ENCODE measurements at places on chromosomes 5 and 9. TPM values are rescaled to one million over a fixed set of nuclear protein-coding genes. Genes with fewer than 3 reads are reported as not detected.

DNA sequence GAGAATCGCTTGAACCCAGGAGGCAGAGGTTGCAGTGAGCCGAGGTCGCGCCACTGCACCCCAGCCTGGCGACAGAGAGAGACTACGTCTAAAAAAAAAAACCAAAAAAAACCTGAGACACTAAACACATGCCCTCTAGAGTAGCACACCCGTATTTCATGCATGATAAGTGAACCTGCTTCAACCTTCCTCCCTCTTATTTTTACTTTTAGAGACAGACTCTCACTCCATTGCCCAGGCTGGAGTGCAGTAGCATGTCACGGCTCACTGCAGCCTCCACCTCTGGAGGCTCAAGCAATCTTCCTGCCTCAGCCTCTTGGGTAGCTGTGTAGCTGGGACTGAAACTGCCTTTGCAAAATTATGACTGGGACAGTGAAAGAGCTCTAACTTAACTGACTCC is 17.6 kb upstream of the NANS start:
- DNase-seq = no peak

GRCh38 chr5:37121465-37121864 is 127.7 kb downstream of the CPLANE1 start:
- DNase-seq = no peak

DNA sequence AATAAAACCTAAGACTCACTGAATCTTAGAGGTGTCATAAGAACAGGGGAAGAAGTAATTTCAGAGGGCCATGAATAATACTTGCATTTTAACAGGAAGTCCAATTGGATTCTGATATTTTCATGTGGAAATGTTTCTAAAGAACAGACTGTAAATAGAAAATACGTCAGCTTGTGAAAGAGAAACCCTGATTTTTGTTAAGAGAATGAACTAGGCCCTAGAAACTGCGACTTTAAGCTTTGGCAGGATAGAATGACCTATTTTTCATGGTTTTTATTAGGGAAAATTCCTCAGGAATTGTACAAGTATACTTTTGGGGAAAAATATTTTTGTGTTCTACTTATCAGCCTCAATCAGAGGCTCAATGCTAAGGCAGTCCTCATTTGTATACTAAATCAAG is 215.5 kb upstream of the ACTBL2 start:
- no peak for DNase-seq

- no peak for DNase-seq
Observed at GRCh38 chr9:8860086-8860485, 1060.5 kb upstream of the DMAC1 start.

The CNTNAP3 gene
- 4.8 TPM for total RNA-seq

DNA sequence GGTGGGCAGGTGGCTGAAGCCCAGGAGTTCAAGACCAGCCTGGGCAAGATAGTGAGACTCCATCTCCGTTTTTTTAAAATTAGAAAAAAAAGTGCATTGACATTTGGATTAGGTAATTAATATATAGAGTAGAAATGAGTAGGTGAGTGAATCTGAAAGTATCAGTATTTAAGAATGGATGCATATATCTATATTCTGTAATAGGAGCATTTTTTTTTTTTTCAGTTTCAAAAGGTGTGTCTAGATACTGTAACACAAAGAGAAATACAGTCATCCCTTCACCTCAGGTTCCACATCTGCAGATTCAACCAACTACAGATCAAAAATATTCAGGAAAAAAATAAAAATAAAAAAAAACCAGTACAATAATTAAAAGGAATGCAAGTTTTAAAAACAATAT is 50.8 kb downstream of the RBM27 start:
- DNase-seq = no peak

The GLT6D1 gene
- total RNA-seq = not detected

- no peak for DNase-seq
Observed at GRCh38 chr5:135211083-135211790, 177.2 kb upstream of the PITX1 start.

DNA sequence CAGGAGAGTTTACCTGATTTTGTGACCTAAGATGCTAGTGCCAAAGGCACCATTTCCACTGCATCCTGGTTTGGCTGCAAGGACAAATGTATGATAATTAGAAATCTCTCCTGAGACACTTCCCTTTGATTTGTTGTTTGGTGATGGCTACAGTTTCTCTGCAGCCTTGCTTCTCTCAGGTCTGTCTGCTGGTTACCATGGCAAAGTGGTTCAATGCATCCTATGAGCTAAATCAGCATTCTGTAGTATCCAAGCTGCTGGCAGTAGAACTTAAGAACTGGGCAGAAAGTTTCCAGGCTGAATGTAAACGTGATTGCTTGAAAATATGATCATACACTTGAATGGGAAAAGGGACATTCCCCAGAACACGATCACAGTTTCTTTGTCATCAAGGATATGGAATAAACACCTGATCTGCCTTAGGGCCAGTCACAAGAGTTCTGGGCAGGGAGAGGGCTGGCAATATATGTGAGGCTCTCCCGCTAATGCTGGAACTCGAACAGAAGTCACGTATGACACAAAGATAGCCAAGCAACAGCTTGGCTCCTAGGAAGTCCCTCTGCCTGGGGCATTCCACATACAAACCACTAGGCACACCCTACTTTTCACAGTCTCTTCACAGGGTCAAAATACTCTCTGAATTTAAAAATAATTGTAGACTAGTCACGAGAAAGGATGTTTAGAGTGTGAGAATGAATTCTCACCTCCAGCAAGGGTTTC is 138.1 kb upstream of the GRAMD2B start:
- DNase-seq = no peak

The UNC13B gene
- total RNA-seq = 9.5 TPM

DNA sequence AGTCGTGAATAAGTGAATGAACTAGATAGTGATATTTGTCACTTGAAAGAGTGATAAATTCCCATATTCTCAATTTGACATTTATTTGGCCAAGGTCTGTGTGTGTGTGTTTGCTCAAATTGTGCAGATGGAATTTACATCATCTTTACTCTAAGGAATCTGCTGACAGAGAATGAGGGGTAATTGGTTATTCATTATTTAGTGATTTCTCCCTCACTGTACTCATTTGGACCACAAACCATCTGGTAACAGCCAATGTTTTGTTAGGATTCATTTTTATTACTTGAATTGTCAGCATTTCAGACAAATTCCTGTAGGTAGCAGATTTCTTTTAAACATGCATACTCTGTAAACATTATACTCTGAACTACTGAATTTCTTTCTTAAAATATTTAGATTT is 15.6 kb downstream of the VCAN start:
- no peak for DNase-seq

GRCh38 chr9:129932303-129933151 is 97.3 kb downstream of the USP20 start:
- no peak for DNase-seq

The PDGFRB gene
- 5.4 TPM for total RNA-seq

- DNase-seq = no peak
Observed at GRCh38 chr5:10579536-10580521, 16.0 kb downstream of the ANKRD33B start.

DNA sequence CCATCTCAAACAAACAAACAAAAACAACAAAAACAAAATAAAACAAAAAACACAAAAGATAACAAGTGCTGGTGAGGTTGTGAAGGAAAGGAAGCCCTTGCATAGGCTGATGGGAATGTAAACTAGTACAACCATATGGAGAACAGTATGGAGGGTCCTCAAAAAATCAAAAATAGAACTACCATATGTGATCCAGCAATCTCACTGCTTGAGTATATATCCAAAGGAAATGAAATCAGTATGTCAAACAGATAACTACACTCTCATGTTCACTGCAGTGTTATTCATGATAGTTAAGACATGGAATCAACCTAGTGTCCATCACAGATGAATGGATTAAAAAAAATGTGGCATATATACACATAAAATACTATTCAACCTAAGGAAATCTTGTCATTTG is 395.7 kb upstream of the SLC24A2 start:
- DNase-seq = no peak

- no peak for DNase-seq
Observed at GRCh38 chr5:33059081-33059480, 348.0 kb downstream of the NPR3 start.

GRCh38 chr5:77073667-77074066 is 13.4 kb downstream of the ZBED3 start:
- DNase-seq = no peak

DNA sequence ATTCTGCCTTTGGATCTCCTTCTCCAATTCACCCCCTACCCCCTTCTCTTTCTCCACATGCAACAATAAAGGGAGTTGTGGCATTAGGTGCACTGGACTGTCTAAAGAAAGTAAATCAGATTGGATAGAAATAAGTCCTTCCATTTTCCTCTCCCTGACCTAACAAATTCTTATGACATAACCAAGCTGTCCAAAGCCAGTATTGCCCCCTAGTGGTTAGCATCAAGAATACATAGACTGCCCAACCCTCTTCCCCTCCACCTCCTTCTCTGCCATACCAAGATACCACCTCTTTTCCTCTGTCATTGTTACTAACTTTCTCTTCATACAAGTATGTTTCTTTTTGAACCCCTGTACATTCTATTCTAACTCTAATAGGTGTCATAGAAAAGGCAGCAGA is 45.7 kb downstream of the PPARGC1B start:
- no peak for DNase-seq

The FGF10 gene
- total RNA-seq = not detected

GRCh38 chr5:148466236-148466580 is 82.5 kb downstream of the FBXO38 start:
- no peak for DNase-seq

The ALDOB gene
- total RNA-seq = not detected

DNA sequence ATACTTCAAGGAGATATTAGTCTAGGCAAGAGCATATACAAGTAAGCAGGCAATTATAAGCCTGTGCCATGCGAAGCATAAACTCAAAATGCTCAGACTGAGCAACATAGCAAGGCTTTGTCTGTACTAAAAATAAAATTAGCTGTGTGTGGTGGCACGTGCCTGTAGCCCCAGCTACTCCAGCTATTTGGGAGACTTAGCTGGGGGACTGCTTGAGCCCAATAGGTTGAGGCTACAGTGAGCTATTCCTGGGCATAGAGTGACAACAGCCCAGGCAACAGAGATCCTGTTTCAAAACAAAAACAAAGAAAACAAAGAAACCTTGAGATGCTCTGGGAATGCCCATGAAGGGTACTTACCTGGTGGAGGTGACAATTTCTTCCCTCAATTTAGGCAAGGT is 130.5 kb upstream of the ZNF608 start:
- no peak for DNase-seq

DNA sequence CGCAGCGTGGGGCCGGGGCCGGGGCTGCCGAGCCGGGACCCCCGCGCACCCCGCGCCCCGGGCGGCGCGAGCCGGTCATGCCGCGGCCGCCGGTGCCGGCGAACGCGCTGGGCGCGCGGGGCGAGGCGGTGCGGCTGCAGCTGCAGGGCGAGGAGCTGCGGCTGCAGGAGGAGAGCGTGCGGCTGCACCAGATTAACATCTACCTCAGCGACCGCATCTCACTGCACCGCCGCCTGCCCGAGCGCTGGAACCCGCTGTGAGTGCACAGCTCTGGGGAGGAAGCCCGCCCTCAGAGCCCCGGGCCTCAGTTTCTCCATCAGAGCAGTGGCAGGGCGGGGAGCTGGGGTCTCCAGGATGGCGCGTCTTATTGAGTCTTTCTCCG is 335 bp downstream of the GALNT12 start:
- DNase-seq = no peak

GRCh38 chr5:140108093-140109017 is 5.6 kb upstream of the PURA start:
- peak; percentile 31 for DNase-seq

The PRR16 gene
- 0.77 TPM for total RNA-seq

The SLC6A7 gene
- total RNA-seq = 0.03 TPM

The CDH12 gene
- 0.30 TPM for total RNA-seq

- DNase-seq = no peak
Observed at GRCh38 chr5:155885199-155885598, 441.8 kb upstream of the SGCD start.

The HSPA4 gene
- total RNA-seq = 161 TPM

- DNase-seq = no peak
Observed at GRCh38 chr9:123825342-123826060, 104.4 kb downstream of the DENND1A start.

DNA sequence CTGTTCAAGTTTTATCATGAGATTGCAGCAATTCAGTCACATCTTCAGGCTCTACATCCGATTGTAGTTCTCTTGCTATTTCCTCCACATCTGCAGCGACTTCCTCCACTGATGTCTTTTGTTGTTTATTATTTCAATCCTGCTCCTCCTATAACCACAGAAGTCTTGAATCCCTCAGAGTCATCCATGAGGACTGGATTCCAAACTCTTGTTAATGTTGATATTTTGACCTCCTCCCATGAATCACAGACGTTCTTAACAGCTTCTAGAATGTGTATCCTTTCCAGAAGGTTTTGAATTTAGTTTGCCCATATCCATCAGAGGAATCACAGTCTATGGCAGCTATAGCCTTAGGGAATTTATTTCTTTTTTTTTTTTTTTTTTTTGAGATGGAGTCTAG is 3.6 kb downstream of the FBXO38 start:
- peak; percentile 41 for DNase-seq

The HACD4 gene
- not detected for total RNA-seq

The ZNF782 gene
- total RNA-seq = 3.3 TPM

GRCh38 chr9:87007711-87008366 is 60.5 kb upstream of the GAS1 start:
- no peak for DNase-seq

The CDX1 gene
- total RNA-seq = not detected

DNA sequence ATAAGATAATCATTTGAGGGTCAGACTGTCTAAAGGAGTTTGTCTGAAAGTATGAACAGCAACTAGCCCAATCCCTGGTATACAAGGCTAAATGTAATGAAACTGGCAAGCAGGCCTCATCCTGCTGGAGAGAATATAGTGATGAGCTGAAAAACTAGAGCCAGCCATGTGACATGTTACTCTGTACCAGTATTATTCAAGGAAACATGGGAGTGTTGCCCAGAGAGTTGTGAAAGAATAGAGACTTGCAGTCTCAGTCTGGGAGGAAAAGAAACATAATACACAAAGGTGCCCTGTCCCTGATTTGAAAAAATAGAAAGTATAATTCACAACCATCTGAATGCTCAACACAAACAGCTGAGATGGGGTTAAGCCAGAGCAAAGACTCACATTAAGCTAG is 37.9 kb upstream of the HTR1A start:
- no peak for DNase-seq

GRCh38 chr5:158910782-158911692 is 188.7 kb downstream of the EBF1 start:
- peak; percentile 18 for DNase-seq

- DNase-seq = no peak
Observed at GRCh38 chr9:136140966-136141365, 22.3 kb upstream of the TMEM250 start.

The DDX4 gene
- not detected for total RNA-seq

DNA sequence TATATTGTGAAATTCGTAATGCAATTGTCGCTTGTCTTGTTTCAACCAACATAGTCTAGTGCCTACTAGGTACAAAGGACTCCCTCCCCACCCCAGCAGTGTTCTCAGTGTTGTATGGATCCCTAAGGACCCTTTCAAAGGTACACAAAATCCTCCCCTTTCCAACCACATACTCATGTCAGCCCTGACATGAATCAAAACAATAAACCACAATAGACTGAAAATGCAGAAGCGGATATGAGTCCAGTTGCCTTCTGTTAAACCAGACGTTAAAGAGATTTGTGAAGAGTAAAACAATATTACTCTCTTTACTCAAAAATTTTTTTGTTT is 82.4 kb upstream of the IFNK start:
- no peak for DNase-seq
